ENCODE measurements at places on chromosomes 5 and 9.

- no peak overlapping the region for H3K4me3 ChIP-seq
- H3K27ac ChIP-seq: no peak overlapping the region
- no peaks in the 10 kb centered on the region for H3K36me3 ChIP-seq
- H3K4me1 ChIP-seq: peaks cover 29% of the 10 kb centered on the region
- H3K27me3 ChIP-seq: peaks cover 12% of the 10 kb centered on the region
Measured at GRCh38 chr5:76547891-76548524, 75.2 kb downstream of the F2RL2 start.

GRCh38 chr5:132394667-132395259 lies 25.3 kb downstream of the SLC22A5 start:
- no peak for DNase-seq
- no peak overlapping the region for H3K4me3 ChIP-seq
- peaks cover 18% of the 10 kb centered on the region for H3K4me1 ChIP-seq
- H3K27me3 ChIP-seq: peaks cover 3% of the 10 kb centered on the region
- no peak overlapping the region for H3K27ac ChIP-seq
- H3K36me3 ChIP-seq: peaks cover 24% of the 10 kb centered on the region

- H3K4me3 ChIP-seq: peak overlapping the region; percentile 57
- DNase-seq: no peak
- H3K36me3 ChIP-seq: no peaks in the 10 kb centered on the region
- H3K4me1 ChIP-seq: no peaks in the 10 kb centered on the region
- peak overlapping the region; percentile 69 for H3K27ac ChIP-seq
- no peaks in the 10 kb centered on the region for H3K27me3 ChIP-seq
Measured at GRCh38 chr9:128422783-128423150, 2.1 kb downstream of the CERCAM start.

DNA sequence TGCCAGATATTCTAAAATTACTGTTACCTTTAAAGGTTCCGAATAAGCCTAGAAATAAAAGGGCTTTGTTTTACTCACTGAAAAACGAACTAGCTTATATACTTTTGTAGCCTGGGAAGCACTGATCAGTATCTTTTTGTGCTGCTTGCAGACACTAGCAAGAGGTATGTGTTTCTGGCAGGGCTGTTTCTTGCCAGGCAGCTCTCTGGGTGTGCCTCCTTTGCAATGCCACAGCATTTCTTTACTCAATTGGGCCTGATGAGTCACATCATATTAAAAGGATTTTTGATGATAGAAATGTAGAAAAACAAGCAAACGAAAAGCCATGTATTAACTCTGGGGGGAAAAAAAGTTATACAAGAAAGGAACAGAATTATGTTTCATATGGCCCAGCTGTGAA lies 35.6 kb downstream of the CD180 start:
- DNase-seq: no peak
- no peak overlapping the region for H3K4me3 ChIP-seq
- H3K27me3 ChIP-seq: no peaks in the 10 kb centered on the region

DNA sequence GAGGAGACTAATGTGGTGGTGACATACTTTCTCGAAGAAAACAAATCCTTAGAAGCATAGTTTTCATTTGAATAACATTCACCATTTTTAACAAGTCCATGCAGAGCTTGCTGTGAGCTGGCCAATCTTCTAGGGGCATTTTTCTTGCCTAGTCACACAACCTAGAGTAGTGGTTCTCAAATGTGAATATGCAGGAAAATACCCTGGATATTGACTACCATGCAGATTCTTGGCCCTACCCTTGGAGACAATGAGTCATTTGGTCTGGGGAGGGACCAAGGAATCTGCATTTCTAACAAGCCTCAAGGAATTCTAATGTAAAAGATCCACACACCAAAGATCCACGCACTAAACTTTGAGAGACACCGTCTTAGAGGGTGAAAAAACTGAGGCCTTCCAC lies 23.5 kb downstream of the GDNF start:
- H3K36me3 ChIP-seq: peaks cover 11% of the 10 kb centered on the region
- H3K27ac ChIP-seq: no peak overlapping the region
- no peak for DNase-seq
- H3K27me3 ChIP-seq: no peaks in the 10 kb centered on the region
- peaks cover 13% of the 10 kb centered on the region for H3K4me1 ChIP-seq

DNA sequence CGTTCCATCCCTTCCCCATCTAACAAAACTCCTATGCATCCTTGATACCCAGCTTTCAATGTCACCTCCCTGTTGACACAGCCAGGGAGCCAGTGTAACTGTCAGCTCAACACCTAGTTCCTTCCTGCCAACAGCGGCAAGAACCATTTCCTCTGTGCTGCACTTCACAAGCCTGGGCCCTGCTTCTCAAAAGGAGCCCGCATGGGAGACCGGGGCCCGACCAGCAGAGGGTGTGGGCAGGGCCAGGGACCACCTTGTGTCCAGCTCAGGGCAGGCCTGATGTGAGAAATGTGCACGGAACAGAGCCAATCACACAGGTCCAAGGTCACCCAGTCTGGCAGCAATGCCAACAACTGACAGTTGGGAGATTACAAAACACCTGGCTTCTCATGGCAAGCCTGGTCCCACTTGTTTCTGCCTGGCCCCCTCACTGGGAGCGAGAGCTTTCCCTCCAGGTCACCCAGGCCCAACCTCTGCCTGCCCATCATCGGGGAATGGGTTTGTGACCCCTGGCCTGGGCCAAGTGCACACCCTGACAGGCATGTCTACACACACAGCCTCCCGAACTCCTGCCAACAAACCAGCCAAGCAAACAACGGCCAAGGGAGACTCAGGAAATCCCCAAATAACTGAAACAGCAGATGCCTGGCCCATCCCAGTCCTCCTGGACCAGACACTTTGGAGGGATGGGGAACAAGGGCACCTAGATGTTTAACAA lies 3.1 kb downstream of the RNF44 start:
- H3K4me3 ChIP-seq: peak overlapping the region; percentile 99
- DNase-seq: no peak
- peaks cover 29% of the 10 kb centered on the region for H3K4me1 ChIP-seq
- H3K36me3 ChIP-seq: peaks cover 3% of the 10 kb centered on the region

DNA sequence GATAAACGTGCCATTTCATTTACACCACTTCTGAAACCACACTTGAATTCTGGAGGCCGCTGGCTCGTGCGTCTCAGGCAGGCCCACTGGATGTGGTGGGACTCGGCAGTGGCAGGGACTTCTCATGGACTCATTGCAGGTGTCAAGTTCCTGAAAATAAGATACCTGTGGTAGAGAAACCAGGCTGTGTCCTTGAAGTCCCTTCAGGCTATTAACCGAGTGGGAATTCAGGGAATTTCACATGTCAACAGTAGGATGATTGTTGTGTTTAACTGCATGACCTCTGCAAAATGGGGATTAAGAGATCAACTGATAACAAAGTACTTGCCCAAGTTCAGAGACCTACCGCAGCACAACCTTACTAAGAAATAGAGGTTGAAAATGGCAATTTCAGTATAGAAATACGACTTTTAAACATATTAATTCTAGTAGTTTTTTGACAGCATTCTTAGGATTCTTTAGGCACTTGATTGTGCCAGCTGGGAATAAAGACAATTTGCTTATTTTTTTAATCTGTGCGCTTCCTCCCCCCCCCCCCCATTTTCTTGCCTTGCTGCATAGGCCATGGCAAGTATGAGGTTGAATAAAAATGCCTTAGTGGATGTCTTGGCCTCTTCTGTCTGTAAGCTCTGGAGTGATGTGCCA lies 26.8 kb downstream of the TRIP13 start:
- peak; percentile 36 for DNase-seq
- peaks cover 9% of the 10 kb centered on the region for H3K27me3 ChIP-seq
- no peak overlapping the region for H3K27ac ChIP-seq
- H3K4me1 ChIP-seq: no peaks in the 10 kb centered on the region
- H3K4me3 ChIP-seq: no peak overlapping the region
- H3K36me3 ChIP-seq: peaks cover 4% of the 10 kb centered on the region

- H3K36me3 ChIP-seq: no peaks in the 10 kb centered on the region
- no peak overlapping the region for H3K27ac ChIP-seq
- no peaks in the 10 kb centered on the region for H3K27me3 ChIP-seq
- no peak overlapping the region for H3K4me3 ChIP-seq
Measured at GRCh38 chr9:13755551-13755950, 476.1 kb upstream of the MPDZ start.

DNA sequence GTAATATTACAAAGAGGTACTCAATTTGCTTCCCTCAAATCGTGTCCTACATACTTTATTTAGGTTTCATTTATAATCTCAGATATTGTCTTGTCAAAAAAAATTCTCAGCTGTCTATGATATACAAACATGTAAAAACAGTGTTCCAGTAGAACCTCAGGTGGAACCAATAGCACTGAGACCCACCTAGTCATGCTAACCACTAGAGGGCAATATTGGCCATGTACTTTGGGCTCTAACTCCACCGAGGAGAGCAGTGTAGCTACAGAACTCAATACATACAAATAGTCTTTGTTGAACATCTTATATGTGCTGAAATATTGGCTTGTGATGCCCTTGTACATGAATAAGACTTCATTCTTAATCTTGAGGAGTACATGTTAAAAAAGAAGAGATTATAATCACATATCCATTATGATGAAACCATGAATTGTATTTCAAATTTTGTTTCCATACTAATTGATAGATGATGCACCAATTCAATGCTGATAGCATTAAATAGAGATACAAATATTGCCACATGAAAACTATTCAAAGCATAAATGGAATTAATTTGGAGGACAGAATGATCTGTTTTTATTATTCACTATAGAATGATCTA lies 71.2 kb upstream of the CNTLN start:
- H3K27ac ChIP-seq: no peak overlapping the region
- H3K4me1 ChIP-seq: no peaks in the 10 kb centered on the region
- no peaks in the 10 kb centered on the region for H3K36me3 ChIP-seq
- H3K27me3 ChIP-seq: peaks cover 4% of the 10 kb centered on the region

- peaks cover 9% of the 10 kb centered on the region for H3K36me3 ChIP-seq
- peaks cover 9% of the 10 kb centered on the region for H3K4me1 ChIP-seq
- H3K4me3 ChIP-seq: peak overlapping the region; percentile 97
- no peak for DNase-seq
- peaks cover 26% of the 10 kb centered on the region for H3K27me3 ChIP-seq
Measured at GRCh38 chr5:181189363-181189961, 15.5 kb downstream of the TRIM7 start.

- no peaks in the 10 kb centered on the region for H3K36me3 ChIP-seq
- H3K4me1 ChIP-seq: no peaks in the 10 kb centered on the region
- DNase-seq: no peak
- H3K27ac ChIP-seq: no peak overlapping the region
- no peak overlapping the region for H3K4me3 ChIP-seq
Measured at GRCh38 chr5:130335117-130335516, 430.9 kb downstream of the CHSY3 start.

DNA sequence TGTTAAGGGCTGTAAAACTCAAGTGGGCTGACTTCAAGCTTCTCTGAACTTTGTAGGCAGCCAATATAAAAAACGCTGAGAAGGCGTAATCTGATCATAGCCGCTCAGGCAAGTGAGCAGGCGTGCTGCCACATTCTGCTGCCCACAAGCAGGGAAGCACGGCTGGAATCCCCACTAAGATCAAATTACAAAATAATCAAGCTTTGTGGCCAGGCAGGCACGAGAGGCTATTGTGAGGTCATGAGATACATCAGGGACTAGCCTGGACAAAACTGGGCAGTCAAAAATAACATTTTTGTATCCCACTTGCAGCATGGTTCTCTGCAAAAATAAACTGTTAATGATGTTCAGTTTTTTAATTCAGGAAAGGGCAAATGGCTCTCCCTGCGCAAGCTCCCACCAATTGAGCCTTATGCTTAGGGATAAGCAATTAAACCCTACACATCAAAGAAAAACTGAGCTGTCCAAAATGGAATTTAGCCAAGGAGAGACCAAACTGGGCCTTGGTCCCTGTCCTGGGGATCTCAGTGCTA lies 64.0 kb downstream of the POU5F2 start:
- peaks cover 48% of the 10 kb centered on the region for H3K4me1 ChIP-seq
- no peaks in the 10 kb centered on the region for H3K36me3 ChIP-seq
- DNase-seq: peak; percentile 71
- H3K27me3 ChIP-seq: no peaks in the 10 kb centered on the region
- H3K4me3 ChIP-seq: peak overlapping the region; percentile 39

- no peak overlapping the region for H3K4me3 ChIP-seq
- peaks cover 9% of the 10 kb centered on the region for H3K4me1 ChIP-seq
- no peaks in the 10 kb centered on the region for H3K36me3 ChIP-seq
- H3K27me3 ChIP-seq: no peaks in the 10 kb centered on the region
- peak; percentile 66 for DNase-seq
- no peak overlapping the region for H3K27ac ChIP-seq
Measured at GRCh38 chr9:136925414-136926153, 19.0 kb downstream of the FBXW5 start.

DNA sequence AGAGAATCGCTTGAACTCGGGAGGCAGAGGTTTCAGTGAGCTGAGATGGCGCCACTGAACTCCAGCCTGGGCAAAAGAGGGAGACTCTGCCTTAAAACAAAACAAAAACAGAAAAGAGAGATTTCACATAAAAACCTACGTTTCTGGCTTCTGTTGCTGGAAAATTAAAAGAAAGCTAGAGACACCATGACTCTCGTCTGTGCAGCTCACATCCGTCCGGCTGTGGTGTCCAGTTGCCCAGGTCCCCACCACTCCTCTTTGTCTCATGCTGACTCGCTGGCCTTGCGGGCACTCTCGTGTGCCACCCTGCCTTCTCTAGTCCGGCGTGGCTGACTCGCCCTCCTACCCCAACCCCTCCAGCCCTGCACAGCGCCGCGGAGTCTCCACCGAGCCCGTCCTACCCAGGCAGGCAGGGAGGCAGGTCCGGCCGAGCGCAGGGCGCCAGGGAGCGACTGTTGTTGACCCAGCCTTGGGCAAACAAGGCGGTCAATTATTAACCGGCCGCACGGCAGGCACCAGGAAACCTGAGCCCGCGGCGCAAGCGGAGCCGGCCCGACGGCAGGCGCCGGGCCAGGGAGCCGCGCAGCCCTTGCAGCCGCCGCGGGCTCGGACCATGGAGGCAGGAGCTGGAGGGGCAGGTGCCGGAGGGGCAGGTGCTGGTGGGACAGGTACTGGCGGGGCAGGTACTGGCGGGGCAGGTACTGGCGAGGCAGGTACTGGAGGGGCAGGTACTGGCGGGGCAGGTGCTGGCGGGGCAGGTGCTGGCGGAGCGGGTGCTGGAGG lies at the start of gene PRRT1B:
TSS of gene PRRT1B (plus strand) at position 521 of the 783 bp plus-strand sequence. CDS start at position 614, 93 bp downstream.
- H3K36me3 ChIP-seq: no peaks in the 10 kb centered on the region
- peaks cover 46% of the 10 kb centered on the region for H3K27me3 ChIP-seq
- DNase-seq: no peak
- peak within 1 kb of the TSS; percentile 74 for H3K27ac ChIP-seq
- H3K4me1 ChIP-seq: no peaks in the 10 kb centered on the region

GRCh38 chr5:96790961-96791504 lies 16.7 kb downstream of the ERAP1 start:
- DNase-seq: no peak
- peaks cover 51% of the 10 kb centered on the region for H3K36me3 ChIP-seq
- no peaks in the 10 kb centered on the region for H3K4me1 ChIP-seq
- no peak overlapping the region for H3K4me3 ChIP-seq

- no peak for DNase-seq
- H3K27ac ChIP-seq: no peak overlapping the region
- H3K4me3 ChIP-seq: no peak overlapping the region
- peaks cover 47% of the 10 kb centered on the region for H3K4me1 ChIP-seq
- no peaks in the 10 kb centered on the region for H3K27me3 ChIP-seq
Measured at GRCh38 chr5:172896465-172896864, 62.4 kb downstream of the ERGIC1 start.

- no peak overlapping the region for H3K27ac ChIP-seq
- peaks cover 48% of the 10 kb centered on the region for H3K4me1 ChIP-seq
- H3K27me3 ChIP-seq: no peaks in the 10 kb centered on the region
- no peak overlapping the region for H3K4me3 ChIP-seq
Measured at GRCh38 chr5:116554764-116555163, 19.9 kb downstream of the SEMA6A start.

- peaks cover 28% of the 10 kb centered on the region for H3K27me3 ChIP-seq
- no peaks in the 10 kb centered on the region for H3K36me3 ChIP-seq
- DNase-seq: no peak
- no peak overlapping the region for H3K27ac ChIP-seq
Measured at GRCh38 chr5:66363097-66363496, 219.0 kb downstream of the SREK1 start.

Data from type B pancreatic cell (in vitro differentiated cells).